H9 (cell line): ENCODE measurements at places on chromosomes 13 and 19. TPM values are rescaled to one million over a fixed set of nuclear protein-coding genes. Genes with fewer than 3 reads are reported as not detected.

ZNF296 gene
- total RNA-seq = 14.3 and 14.8 TPM in 2 replicates

CHST8 gene
- total RNA-seq = 4.9 and 5.1 TPM in 2 replicates

OVOL3 gene
- total RNA-seq = not detected in 2 replicates

PNMA8A gene
- 22.6 and 23.2 TPM in 2 replicates for total RNA-seq

ZSCAN5C gene
- not detected in 2 replicates for total RNA-seq

FPR3 gene
- total RNA-seq = not detected in 2 replicates

ERICH4 gene
- total RNA-seq = not detected in 2 replicates

AXL gene
- total RNA-seq = 29.4 and 30.3 TPM in 2 replicates

CEACAM20 gene
- total RNA-seq = not detected in 2 replicates

ZNF345 gene
- total RNA-seq = 5.5 and 6.0 TPM in 2 replicates

KLK2 gene
- not detected in 2 replicates for total RNA-seq

CLEC11A gene
- 3.8 and 3.9 TPM in 2 replicates for total RNA-seq

ZNF761 gene
- total RNA-seq = 32.7 and 33.8 TPM in 2 replicates

OR1M1 gene
- total RNA-seq = not detected in 2 replicates
